ENCODE measurements at places on chromosomes 16 and 17.

DNA sequence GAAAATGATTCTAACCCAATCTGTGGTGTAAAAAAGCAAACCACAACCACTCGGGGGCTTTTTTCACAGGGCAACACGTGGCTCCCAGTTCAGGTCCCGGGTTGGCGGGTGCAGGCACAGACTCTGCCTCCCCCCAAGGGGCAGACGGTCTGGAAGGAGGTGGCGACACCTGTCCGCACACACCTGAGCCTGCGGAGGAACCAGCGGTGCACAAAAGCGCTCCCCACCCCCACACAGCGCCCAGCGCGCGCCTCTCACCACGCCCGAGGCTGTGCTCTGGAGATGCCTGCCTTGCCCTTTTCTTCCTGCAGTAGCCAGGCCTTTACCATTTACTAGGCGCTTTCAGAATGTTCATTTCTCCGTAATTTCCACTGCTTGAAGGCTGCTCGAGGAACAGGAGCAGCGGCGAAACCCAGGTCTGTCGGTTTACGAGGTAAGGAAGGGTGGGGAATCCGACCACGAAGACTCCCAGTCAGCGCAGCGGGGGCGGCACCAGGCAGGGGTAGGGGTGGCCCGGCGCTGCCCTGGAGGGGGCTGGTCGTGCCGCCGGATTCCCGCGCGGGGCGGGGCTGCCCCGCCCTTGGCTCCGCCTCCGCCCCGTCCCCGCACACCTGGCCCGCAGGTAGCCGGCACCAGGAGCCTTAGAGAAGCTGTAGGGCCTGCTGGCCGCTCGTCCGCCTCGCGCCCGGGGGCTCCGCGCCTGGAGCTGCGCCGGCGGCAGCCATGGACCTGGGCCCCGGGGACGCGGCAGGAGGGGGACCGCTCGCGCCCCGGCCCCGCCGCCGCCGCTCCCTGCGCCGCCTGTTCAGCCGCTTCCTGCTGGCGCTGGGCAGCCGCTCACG lies at the start of gene USP43:
Gene USP43 (plus strand): TSS at position 608 of the 842 bp plus-strand sequence. CDS start 116 bp downstream, at position 724.
- DNase-seq: no peak

GRCh38 chr16:17380613-17381012 lies 90.1 kb downstream of the XYLT1 start:
- DNase-seq: no peak

GRCh38 chr16:73308771-73309170 lies 260.8 kb upstream of the ZFHX3 start:
- no peak for DNase-seq

DNA sequence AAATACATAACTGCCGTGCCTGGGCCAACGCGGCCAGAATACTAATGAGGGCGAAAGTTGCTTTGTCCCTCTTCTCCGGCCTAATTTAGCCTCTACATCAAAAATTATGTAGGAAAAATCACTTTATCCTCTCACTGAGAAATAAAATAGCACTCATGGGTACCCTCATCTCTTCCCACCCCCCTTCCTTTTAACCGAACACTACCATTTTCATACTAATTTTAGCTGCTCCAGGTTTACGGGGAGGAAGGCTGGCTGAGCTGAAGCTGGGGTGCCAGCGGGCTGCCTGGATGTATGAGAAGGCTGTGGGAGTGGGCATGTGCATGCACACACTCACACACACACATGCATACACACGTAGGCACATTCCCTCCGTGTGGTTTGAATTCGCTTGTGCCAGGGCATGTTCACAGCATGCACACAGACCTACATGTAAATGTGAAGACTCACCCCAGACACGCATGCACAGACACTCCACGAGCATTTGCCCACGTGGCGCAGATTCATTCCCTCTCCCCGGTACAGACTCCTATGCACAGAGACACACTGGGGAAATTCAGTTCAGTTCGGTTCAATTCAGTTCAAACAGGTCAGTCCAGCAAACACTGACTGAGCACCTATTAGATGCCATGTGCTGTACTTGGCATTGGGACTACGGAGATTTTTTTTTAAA lies 145.1 kb downstream of the MRM1 start:
- DNase-seq: no peak

- no peak for DNase-seq
Measured at GRCh38 chr16:30777591-30778297, 9.3 kb downstream of the ZNF629 start.

Measured in cerebellar nuclear complex (tissue), 1 donor.